ENCODE measurements at places on chromosomes 5 and 9.

- no peak for DNase-seq
These were observed at the start of gene FBXL7 for GRCh38 chr5:15499528-15500324. Gene FBXL7, plus strand, starts transcription at chr5:15500180.

- no peak for DNase-seq
These were observed 36.5 kb upstream of the ANKRD33B start for GRCh38 chr5:10527281-10527950.

DNA sequence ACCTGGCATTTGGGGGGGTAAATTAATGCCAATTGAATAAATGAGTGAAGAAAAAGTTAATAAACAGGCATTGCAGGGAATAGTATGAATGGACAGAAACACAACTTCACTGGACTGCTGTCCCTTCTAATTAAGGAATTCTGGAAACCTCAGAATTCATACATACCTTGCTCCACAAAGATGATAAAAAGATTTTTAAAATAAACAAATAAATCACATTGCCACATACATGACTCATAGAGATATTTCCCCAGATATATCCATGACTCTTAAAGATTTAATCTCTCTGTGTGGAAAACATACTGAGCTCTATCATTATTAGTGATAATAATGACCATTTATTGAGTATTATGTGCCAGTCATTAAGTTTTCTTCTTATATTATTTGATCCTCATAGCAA lies 469.0 kb upstream of the MEF2C start:
- DNase-seq, result no peak

GRCh38 chr5:56649569-56649968 lies 165.8 kb upstream of the MAP3K1 start:
- no peak for DNase-seq

DNA sequence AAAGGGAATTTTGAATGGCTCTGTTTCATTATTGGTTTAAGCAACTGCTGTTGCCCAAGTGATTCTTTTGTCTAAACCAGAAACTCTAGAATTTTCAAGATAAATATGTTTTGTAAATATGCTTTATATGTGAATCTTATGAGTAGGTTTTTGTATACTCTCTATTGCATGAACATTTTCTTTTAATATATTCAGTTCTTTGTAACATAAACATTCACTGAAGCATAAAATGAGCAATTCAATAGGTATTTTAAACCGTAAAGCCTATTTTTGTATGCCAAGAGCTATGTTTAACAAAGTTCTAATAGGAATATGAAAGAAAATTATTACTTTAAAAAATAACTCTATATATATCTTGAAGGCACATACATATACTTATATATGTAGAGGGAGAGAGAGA lies 293.1 kb downstream of the PSAT1 start:
- no peak for DNase-seq

GRCh38 chr5:33854733-33855151 lies 37.0 kb downstream of the ADAMTS12 start:
- DNase-seq, result no peak

GRCh38 chr9:88949425-88949824 lies 41.8 kb upstream of the S1PR3 start:
- no peak for DNase-seq

DNA sequence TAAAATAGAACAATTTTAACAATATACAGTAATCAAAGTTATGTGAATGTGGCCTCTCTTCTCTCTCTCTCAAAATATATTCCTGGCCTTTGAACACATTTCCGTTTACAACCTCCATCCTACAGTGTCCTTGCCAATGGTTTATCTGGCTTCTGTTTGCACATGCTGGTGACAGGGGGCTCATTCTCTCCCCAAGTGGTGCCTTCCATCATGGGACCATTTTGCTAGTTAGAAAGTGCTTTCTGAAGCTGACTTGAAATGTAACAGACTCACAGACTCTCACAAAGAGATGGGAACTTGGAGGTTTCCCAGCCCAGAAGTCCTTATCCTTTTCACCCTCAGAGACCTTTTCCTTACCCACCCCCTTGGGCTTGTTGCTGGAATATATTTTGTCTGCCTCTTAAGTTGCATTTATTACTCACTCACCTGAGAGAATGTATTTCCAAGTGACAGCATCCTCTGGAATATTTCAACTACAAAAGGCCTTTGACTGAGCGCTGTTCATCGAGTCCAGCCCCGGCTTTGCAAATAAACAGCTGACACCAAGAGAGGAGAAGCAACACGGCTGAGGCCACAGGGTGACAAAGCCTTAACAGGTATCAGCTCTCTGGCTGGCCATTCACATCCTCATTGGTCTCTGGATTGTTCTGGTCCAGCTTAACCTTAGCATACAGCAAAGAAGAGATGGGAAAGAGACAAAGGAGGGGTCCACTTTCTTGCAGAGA lies 17.5 kb upstream of the ALDH1B1 start:
- DNase-seq, result no peak

DNA sequence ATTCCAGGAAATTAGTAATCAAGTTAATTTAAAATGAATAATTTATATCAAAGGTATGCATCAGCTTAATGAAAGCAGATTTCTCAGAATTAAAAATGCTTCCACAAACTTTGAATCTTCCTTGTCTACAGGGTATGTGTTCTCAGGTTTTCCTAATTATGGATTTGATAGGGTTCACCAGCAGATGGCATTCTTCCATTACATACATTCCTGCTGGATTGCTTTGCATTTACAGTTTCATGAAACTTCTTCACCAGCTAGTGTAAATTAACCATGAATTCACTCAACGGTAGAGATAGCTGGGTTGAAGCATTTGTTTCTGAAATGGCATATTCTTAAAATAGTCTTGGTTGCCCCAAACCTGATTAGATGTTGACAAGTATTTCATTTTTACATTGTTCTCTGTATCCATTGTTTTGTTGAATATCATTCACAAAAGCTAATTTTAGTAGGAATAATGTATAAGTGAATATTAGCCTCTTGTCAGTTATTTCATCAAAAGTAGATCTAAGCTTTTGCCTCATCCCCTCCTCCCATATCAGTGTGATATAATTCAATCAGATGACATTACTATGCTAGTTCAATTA lies 68.7 kb upstream of the WDR41 start:
- DNase-seq, result peak; percentile 55

GRCh38 chr9:104808035-104808614 lies 44.2 kb downstream of the NIPSNAP3B start:
- DNase-seq, result peak; percentile 69

- no peak for DNase-seq
These were observed 14.5 kb upstream of the ANKRD55 start for GRCh38 chr5:56247592-56247991.

DNA sequence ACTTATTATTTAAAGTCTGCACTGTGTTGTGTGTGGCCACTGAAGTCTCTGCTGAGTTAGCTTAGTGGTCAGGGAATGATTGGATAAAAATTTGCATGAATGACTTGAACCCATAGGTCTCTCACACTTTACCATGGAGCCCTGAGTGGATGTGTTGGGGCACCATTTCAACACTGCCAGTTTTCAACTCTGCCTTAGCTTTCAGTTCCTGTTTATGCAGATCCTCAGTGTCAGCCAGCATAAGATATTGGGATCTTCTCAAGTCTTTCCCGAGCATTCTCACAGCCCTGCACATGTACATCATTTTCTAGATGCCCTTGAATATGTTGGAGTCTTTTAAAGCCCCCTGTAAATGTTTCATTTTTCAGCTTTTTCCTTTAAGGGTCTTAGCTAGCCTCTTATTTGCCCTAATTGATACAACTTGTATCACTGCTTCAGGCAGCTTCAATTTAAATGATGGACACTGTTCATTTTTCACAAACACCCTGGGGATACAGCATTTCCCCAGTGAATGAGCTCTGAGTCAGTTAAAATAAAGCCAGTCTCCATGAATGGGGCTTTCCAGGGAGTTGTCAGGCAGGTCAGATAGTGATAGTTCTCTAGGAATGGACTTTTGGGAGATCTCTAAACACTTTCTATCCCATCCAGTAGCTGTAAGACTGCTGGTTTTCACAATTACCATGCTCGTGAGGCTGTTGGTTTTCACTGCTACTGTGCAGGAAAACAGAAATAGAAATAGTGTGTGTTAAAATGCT lies 211.9 kb upstream of the PAPPA start:
- no peak for DNase-seq
